ENCODE measurements at places on chromosomes 1 and 21. TPM values are rescaled to one million over a fixed set of nuclear protein-coding genes. Genes with fewer than 3 reads are reported as not detected.

LCE1B gene
- not detected for total RNA-seq

- DNase-seq: no peak
Observed at GRCh38 chr1:60262701-60263100, 189.1 kb upstream of the C1orf87 start.

DNA sequence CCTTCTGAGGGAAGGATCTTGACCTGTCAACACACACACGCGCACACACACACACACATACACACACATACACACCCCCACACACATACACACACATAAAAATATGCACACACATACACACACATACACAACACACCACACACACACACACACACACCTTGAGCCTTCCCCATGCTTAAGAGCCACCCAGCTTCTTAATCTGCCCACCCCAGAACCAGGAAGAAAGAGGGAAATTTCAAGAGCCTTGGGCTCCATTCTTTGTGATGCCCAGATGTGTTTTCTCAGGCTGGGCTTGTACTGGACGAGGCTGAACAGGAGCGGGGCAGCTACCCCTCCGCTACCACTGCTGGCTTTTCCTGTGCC is 643.5 kb downstream of the KIF26B start:
- no peak for DNase-seq

- no peak for DNase-seq
Observed at GRCh38 chr1:173014160-173014559, 36.6 kb downstream of the TNFSF18 start.
